ENCODE measurements at places on chromosomes 1 and 21.

- no peak for DNase-seq
Observed at GRCh38 chr21:45264912-45265515, 22.7 kb downstream of the POFUT2 start.

GRCh38 chr21:37904856-37905255 is 11.4 kb downstream of the KCNJ6 start:
- DNase-seq, result no peak

DNA sequence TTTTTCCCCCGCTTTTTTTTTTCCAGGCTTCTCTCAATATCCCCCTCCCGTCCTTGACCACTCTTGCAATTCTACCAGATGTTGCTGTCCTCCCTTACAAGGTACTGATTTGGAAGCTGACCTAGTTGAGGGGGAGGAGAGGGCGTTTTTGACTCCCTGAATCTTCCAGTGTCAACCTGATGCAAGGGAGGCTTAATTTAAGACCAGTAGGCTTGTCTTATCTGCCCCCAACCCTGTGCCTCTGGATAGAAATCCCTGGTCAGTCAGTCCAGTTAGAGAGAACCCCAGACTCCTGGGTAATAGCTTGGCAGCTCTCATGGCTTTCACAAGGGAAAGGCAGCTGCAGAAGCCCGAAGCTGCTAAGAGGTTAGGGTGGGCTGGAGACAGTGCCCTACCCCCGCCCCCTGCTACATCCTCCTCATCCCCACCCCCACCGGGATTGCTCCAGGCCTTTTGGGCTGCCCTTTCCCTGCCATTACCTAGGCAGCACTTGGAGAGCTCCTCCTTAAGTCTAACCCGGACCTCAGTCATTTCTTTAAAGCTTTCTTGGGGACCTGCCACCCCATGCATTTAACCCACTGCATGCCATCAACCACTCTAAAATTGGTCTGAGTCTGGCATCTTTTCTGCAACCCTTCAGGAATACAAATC is 3.6 kb downstream of the ACKR1 start:
- no peak for DNase-seq

GRCh38 chr1:8642114-8642513 is 175.3 kb downstream of the RERE start:
- DNase-seq, result no peak

DNA sequence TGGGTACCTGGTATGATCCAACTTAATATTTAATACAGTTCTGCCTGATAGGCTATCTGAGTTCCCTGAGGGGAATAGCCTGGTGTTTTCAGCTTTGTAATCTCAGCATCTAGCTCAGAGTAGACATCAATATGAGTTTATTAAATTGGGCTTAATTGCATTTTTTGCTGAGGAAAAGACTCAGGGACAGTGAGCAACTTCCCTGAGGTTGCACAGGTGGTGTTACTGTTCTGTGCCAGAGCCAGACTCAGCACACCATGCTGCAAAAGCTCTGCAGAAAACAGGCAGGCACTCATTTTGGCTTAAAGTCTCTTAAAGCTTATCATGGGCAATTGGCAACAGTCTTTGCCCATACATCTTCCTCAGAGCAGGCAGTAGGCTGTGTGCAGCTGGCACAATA is 90.5 kb upstream of the JUN start:
- DNase-seq, result no peak
